ENCODE measurements at places on chromosomes 6 and 20.

DNA sequence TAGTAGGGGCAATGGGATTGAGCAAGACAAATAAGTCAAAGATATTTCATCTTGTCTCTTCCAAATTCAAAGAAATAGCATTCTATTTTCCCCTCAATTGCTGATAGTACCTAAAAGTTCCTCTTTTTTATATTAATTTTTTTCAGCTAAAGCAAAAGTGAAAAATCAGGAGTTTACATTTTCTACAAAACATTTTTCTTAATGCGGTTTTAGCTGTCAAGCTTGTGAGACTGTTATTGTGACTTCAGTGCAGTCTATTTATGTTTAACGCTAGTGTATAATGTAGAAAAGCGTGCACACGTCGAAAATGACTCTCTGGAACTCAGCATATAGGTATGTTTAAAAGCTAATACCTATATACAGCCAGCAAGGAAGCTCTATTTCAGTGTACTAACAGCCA lies 119.8 kb downstream of the BTBD3 start:
- no peak for DNase-seq

DNA sequence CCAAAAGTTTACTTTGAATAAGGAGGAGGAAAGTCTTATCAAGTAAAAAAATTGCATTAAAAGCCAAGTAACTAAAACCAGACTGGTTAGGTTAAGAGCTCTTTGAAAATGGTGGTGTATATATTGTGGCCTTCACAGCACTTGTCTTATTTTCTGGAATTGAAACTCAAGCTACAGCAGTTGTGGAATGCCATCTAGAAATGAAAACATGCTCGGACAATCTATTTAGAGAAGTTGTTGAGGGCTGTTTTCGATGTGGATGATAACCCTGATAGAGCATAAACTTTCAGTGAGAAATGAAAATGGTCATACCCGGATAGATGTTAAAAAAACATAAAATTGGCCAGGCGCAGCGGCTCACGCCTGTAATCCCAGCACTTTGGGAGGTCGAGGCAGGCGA lies 47.0 kb downstream of the ARID1B start:
- no peak for DNase-seq

DNA sequence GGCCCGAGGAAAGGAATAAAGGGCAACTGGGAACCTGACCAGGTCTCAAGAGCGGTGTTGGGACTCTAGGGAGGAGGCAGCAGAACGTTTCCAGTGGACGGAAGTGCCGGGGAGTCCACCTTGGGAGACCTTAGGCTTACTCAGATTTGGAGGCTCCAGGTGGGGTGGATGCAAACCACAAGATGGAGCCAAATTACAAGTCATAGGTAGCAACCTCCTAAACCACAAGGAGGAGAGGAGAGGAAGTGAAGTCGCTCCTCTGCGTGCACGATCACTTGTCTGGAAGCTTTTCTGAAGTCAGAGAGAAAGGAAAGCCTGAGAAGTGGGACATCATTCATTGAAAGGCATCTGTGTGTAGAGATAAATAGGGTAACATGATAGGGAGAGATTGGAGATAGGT lies 9.3 kb downstream of the HLA-DOA start:
- DNase-seq = peak; percentile 66

- DNase-seq = no peak
These were observed 123.1 kb downstream of the HIVEP2 start for GRCh38 chr6:142821860-142822259.

DNA sequence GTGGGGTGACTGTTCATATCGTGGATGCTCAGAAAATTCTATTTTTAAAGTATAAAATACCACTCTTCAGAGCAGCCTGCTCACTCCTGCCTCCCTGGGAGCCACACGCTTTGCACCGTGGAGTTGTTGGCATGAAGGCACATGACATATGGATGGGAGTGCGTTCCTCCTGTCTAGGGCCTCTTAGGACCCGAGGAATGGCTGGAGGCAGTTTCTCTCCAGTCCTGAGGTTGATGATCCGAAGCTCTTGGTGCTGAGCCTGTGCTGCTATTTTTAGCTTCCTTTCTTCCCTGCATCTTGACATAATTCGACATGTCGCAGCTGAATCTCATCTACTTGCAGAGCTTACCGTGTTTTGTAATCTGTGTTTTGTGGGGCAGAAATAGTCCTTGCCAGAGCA lies 73.9 kb downstream of the PHACTR3 start:
- no peak for DNase-seq

DNA sequence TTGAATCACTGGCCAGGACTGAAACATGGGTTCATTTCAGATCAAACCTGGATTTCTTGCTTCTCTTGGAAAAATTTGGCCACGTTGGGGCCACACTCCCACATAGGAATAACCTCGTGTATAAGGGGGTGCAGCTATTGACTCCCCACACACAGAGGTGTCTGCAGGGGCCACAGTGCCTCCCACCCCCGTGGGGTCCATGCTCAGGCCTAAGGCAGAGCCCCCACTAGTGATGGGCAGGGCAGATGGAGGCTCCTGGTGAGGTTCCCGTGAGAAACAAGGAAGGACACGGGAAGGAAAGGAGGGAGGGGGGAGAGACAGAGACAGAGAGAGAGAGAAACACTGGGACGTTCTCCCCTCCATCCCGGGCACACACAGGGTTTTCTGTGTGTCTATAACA lies 230.5 kb downstream of the ERMARD start:
- DNase-seq = no peak

DNA sequence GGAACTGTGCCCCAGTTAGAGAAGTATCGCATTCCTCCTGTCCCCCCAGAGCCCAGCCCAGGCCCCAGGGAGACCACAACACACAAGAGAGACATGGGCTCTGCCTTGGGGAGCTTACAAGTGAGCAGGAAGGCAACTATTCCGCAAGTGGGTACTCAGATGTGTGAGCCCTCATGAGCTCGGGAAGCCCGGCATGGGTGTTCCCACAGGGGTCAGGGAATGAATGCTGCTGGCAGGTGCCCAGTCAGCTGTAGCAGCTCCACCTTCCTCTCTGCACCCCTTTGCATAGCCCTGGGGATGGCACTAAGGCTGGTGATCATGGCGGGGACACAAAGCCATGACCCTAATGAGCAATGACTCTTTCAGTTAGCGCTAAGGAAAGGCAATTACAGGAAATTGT lies 194.1 kb downstream of the SYNDIG1 start:
- DNase-seq = no peak

GRCh38 chr6:39140556-39141167 lies 25.7 kb upstream of the SAYSD1 start:
- no peak for DNase-seq

All from GM12865 (cell line).